ENCODE measurements at places on chromosomes 11 and 22. TPM values are rescaled to one million over a fixed set of nuclear protein-coding genes. Genes with fewer than 3 reads are reported as not detected.

DNA sequence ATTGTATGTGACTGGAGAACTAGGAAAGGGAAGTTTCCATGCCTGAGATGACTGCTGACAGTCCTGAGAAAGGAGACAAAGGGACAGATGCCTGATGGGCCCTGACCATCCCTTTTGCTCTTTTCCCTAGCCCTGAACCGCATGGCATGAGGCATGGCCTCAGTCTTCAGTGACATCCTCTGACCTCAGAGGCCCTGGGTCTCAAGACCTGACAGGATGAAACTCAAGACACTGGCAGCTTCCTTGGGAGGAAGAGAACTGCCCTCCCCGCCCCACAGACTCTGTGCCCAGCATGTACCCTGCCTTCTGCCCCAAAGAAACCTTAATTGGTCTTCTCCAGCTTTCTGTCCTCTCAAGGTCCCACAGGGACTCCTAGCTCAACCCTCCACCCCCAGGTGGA lies 444.1 kb downstream of the SOX6 start:
- ATAC-seq: no peak

DNA sequence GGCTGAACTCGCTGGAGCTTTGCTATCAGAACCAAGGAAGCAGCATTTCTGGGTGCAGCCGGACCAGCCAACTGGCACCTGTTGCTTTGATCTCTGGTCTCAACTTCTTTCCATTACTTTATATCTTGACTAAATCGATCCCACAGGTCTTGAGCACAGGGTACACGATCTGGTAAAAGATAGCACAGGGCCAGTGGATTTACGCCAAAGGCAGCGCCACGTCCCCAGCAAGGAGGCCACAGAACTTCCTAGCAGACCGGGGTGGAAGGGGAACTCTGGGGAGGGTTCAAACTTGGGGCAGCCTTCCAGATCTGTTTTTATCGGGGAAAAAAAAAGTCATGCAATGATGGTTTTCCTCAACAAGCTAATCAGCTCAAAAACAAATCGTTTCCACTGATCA lies 14.0 kb downstream of the VPS37C start:
- ATAC-seq: no peak

- no peak for ATAC-seq
Measured at GRCh38 chr22:26597026-26597425, 7.1 kb upstream of the TPST2 start.

DNA sequence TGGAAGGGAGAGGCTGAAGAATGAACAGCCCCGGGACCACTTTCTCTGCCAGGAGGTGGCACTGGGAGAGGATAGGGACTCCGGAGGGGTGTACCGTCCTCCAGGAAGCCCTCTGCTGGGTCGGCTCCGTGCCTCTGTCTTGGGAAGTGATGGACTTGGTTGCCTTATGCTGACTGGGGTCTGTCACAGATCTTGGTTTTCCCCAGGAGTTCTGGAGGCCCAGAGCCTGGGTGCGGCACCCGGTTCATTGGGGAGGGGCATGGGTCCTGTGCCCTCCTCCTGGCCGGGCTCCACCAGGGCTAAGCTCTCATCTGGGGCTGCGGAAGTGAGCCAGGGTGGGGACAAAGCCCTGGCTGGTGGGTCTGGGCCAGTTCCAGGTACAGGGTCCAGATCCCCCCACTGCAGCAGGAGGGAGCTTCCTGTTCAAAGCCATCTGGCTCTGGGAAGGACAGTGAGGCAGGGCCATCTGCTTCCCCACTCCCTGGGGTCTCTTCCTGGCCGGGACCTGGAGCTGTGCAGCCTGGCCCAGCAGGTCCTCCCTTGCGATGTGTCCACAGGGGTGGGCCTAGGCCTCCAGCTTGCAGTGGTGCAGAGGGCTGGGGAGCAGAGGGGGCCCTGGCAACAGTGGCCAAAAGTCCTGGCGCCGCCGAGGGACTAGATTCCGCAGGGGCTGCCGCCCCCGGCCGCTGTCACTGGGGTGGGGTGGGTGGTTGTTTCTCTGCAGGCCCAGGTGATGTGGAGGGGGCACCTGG lies 1.1 kb upstream of the AP2A2 start:
- ATAC-seq: peak; percentile 5

GRCh38 chr11:10838083-10838482 lies 19.8 kb downstream of the ZBED5 start:
- ATAC-seq: no peak

DNA sequence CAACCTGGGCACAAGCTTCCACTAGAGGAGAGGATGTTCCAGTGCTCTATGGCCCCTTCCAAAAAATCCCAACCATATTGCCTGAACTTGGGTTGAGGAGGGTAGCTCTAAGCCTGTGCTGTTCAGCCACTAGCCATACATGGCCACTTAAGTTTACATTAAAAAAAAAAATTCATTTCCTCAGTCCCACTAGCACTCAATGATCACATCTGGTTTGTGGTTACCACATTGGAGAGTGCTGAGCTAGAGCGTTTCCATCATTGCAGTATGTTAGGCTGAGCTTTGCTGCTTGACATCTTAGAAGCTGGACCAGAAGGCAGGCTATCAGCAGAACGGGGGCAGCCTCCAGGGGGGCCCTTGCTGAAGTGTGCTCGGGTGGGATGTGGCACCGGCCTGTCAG lies 43.5 kb upstream of the CYP2D6 start:
- ATAC-seq: no peak

Gene ARHGEF12
- total RNA-seq: 101 TPM

Gene OR6A2
- total RNA-seq: not detected

DNA sequence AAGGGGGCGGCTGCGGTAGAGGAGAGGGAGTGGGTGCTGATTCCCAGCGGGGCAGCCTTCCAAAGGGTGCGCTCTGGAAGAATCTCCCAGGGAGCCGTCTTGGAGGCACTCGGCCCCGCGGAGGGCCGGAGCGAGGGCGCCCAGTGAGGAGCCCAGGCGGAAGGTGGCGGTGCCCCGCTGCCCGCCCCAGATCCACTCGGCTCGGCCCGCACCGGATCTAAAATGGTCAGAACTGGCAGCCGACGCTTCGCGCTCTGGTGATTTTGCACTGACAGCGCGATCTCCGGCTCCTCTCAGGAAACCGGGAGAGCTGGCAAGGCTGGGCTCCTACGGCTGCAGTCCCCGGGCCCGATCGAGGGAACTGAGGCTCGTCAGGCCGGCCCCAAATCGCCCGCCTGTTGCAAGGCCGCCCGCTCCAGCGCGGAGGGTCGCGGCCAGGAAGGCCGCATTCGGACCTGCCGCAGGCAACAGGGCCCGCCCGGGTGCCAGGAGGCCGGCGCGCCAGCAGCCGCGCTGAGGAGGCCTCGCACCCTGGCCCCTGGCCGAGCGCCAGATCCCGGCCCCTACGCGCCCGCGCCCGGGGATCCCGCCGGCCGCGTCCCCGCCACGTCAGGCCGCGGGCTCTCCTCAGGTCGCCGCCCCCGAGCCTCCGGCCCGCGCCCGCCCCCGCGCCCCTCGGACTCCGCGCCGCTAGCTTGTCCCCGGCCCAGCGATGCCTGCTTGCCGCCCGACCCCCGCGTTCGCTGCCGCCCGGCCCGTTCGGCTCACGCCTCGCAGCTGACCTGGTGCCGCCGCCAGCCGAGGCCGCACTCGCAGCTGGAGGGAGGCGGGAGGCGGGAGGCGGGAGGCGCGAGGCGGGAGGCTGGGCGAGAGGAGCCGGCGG lies at the start of gene KLHL22:
Gene KLHL22 (minus strand): TSS at position 818 of the 883 bp plus-strand sequence. CDS start 6,584 bp downstream, outside the sequence.
- ATAC-seq: peak; percentile 52

GRCh38 chr11:110053848-110054414 lies 39.3 kb upstream of the ZC3H12C start:
- ATAC-seq: no peak

Measured in gastroesophageal sphincter (tissue), 4 donors.